ENCODE measurements at places on chromosomes 1 and 21.

- no peak for DNase-seq
Observed at GRCh38 chr1:111895469-111895868, 94.0 kb downstream of the KCND3 start.

DNA sequence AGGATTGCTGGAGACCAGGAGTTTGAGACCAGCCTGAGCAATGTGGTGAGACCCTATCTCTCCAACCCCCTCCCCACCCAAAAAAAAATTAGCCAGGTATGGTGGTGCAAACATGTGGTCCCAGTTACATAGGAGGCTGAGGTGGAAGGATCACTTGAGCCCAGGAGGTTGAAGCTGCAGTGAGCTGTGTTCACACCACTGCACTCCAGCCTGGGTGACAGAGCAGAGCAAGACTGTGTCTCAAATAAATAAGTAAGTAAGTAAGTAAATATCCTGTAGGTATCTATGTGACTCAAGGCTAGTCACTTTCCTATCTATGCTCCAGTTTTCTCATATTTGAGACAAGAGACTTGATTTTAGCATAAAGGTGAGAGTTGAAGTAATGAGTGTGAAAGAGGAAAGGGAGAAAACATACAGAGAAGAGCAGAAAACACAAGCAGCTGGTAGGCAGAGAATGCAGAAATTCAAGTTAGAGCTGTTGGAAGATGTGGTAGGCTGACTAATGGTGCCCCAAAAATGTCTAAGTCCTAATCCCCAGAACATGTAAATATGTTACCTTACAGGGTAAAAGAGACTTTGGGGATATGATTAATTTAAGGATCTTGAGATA, 7.5 kb downstream of the PPP1R12B start:
- no peak for DNase-seq

DNA sequence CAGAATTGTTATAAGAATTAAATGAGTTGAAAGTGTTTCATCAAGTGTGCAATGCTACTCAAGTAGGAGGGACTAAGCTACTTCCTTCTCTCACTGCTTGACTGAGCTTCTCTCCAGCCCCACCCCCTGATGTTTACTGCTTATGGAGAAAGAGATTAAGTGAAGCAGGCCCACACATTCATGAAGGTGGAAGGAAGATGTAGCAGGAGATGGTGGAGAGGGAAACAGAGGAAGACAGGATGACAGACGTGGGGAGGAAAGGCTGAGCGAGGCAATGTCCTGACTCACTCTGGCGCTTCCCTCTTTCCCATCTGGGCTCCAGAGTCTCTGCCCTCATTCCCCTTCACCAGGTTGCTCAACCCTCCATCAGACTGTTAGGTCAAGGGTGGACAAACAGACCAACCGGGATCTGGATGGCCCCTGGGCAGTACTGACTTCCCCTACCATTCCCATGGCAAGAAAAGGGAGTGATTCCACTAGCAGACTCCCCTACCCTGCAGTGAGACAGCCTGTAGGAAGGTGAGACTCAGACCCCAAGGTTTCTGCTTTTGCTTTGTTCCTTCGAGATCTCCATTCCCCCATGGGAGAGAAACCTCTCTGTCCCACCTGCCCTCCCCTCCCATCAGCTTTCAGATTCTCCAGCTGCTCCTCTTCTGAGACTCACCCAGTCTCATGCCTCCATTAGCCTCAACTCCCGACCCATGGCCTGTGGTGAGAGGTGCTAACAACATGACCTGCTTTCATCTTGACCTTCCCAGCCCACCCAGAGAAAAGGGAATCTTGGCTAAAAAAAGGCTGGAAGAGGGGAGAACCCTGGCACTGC, 3.1 kb upstream of the ARHGEF2 start:
- peak; percentile 62 for DNase-seq

- peak; percentile 66 for DNase-seq
Observed at GRCh38 chr1:115781343-115781742, 12.8 kb upstream of the CASQ2 start.

DNA sequence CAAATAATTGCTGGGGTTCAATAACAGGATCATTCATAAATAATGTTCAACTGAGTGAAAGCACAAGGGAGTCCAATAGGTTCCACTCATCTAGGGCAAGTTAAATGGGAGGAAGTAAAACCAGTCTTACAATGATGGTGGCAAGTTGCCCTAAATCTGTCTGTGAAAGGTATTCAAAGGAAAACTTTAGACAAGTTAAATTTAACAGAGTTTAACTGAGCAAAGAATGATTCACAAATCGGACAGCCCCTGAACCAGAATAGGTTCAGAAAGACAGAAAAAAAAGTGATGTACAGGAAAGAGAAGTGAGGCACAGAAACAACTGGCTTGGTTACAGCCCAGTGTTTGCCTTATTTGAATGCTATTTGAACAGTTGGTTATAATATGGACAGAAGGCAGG, 183.5 kb upstream of the ADGRL4 start:
- no peak for DNase-seq

DNA sequence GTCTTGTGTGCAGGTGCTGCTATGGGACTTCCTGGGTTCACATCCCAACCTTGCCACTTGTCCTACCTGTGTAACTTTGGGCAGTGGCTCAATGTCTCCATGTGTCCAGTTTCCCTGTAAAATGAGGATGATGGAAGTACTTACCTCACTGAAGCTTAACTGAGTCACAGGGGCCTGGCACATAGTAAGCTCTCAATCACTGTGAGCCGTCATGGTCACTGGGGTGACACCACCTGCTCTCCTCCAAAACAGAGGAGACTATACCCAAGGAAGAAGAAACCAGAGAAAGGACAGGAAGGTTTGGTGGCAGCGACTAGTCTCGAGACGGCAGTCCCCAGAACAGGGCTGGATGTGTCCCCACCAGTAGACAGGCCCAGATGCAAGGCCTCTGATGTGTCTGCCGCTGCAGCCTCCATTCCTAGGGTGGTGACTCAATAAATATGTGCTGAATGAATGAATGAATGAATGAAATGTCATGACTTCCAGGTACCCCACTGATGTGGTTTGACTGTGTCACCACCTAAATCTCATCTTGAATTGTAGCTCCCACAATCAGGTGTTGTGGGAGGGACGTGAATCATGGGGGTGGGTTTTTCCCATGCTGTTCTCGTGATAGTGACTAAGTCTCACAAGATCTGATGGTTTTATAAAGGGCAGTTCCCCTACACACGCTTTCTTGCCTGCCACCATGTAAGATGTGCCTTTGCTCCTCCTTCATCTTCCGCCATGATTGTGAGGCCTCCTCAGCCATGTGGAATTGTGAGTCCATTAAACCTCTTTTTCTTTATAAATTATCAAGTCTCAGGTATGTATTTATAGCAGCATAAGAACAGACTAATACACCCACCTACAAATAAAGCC, 13.0 kb upstream of the LRP8 start:
- no peak for DNase-seq

- DNase-seq: no peak
Observed at GRCh38 chr1:46599059-46599970, 4.8 kb downstream of the MKNK1 start.

DNA sequence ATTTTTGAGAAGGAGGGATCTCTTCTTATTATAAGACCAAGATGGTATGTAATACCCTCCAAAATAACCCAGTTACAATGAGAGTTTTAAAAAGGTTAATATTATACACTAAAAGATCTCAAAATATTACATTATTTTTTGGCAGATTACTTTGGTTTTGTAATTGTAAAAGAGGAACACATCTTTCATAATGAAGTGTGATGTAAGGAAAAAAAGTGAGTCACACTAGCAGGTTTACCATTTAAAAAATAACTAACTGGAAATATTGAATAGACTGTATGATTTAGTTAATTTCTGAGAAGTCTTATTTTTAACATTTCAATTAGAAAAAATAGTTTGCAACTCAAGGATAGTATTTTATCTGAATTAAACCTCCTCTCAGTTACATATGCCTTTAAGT, 1.1 kb downstream of the F5 start:
- no peak for DNase-seq
